ENCODE measurements at places on chromosomes 5 and 9.

DNA sequence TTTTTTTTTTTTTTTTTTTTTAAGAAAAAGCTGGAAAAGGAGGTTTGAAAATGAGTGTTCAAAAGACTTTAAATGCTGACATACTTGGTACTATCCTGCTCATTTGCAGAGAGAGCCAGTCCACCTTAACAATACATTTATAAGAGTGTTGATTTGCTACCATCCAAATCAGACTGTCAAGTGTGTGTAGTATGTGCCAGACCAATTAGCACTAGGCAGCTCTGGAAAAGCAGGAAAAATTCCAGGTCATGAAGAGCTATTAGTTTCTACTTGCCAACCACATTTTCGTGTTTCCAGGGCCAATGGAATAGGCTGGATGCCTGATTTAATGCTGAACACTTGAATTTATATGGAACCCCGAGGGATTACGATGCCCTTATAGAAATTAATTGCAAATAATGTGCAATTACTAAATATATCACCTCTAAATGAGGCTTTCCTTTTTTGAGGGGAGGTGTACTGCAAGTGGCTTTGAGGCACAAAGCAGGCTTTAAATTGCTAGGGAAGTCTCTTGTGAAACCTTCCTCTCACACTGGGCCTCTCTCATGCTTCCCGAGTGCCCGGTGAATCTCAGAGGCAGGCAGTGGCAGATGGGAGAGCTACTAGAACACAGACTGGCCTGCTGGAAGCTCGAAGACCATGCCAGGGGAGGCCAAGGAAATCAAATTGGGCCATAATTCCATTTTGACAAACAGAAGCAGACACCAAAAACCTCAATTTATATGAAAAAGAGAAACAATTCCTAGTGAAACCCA lies 178.7 kb downstream of the PPP2R2B start:
- DNase-seq, result no peak

DNA sequence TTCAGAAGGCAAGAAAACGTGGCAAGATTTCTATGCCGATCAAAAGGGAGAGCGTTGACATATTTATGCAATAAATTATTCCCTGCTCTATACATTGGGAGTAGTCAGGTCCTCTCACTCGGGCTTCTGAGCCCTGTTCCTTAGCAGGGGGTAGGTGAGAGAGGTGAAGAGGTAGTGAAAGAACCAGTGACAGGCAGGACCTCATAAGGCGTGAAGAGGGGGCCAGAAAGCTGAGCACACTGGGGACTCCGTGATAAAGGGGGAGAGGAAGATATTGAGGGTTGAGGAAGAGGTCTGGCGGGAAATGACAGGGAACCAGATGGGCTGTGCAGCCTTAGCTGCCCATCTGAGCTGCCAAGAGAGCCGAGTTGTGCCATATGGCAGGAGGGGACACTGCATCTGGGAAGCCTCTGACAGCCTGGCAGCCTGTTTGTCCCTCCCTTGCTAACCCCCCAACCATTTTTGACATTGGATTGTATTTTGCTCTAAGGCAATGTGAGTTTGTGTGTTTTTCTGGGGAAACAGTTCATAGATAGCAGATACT lies 782 bp upstream of the CDC20B start:
- DNase-seq, result no peak

DNA sequence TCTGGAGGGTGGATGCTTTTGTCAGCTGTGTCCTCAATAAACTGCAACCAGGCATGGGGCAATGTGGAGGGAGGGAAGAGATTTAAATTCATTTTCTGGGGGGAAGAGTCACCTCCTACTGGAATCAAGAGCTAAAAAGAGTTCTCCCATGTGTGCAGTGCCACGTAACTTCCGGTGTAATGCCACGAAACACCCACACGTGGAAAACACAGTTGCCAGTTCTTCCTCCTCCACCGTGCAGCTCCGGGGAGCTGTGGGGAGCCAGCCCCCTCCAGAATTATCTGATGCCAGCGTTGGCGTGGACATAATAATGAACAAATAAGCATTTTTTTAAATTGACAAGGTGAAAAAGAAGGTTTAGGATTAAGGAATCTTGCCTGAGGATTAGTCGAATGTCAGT lies 32.1 kb upstream of the MED10 start:
- DNase-seq, result no peak

DNA sequence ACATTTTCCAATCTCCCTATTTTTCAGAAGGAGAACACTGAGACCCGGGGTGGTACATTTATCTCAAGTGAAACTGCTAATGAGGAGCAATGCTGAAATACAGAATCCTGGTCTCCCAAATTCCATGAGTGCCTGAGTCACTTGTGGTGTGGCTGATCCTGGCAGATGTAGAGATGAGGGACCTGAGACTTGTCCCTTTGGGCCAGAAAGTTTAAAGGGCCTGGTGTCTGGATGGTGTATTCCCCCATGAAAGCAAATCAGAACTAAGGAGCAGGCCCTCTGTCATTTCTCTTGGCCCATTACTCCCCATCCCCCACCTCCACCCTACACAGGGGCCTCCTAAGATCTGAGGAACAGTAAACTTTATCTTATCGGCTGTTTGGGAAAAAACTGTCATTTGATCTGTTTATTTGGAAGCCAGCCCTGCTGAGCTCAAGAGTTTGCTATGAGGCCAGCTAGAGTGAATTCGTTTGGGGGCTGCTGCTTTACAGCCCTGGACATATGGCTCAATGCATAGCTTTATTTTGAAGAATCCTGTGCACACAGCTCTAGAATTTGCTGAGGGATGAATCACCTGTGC lies 140.3 kb downstream of the LHFPL2 start:
- no peak for DNase-seq

- no peak for DNase-seq
Observed at GRCh38 chr9:1647776-1648175, 367.4 kb upstream of the SMARCA2 start.

DNA sequence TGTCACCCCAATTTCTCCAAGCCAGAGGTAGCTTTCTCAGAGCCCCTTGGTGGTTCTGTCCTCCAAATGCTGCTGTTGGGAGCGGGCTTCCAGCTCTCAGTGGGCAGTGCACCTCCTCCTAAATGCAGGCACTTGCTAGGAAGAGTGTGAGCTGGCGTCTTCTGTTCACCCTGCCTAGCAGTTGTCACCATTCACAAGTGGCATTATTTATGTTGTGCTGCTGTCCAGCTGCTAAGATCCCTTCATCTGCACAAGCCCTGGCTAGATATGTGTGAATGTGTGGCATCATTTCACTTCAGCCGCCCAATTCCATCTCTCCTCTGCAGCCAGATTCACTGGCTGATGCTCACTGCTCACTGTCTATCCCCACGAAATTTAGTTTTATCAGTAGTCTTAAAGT lies 43.7 kb downstream of the SLC36A1 start:
- DNase-seq, result no peak

DNA sequence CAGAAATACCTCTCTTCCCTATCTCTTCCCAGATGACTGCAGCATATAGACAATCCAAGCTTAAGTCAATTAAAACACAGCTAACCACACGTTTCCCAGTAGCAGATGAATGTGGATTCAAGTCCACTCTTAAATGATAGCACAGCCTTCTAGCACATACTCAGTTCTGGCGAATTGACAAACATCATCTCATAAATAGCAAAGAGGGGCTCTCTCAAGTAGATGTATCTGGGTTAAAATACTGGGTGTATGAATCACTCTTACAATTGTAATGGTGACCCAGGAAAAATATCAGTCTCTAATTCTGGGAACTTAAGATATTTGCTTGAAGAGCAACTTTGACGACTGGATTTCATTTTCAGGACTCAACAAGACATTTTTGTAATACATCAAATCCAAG lies 67.0 kb upstream of the HAPLN1 start:
- no peak for DNase-seq

GRCh38 chr9:3200331-3200774 lies 325.4 kb downstream of the RFX3 start:
- no peak for DNase-seq

- no peak for DNase-seq
Observed at GRCh38 chr5:171945066-171945465, 61.4 kb downstream of the FBXW11 start.

DNA sequence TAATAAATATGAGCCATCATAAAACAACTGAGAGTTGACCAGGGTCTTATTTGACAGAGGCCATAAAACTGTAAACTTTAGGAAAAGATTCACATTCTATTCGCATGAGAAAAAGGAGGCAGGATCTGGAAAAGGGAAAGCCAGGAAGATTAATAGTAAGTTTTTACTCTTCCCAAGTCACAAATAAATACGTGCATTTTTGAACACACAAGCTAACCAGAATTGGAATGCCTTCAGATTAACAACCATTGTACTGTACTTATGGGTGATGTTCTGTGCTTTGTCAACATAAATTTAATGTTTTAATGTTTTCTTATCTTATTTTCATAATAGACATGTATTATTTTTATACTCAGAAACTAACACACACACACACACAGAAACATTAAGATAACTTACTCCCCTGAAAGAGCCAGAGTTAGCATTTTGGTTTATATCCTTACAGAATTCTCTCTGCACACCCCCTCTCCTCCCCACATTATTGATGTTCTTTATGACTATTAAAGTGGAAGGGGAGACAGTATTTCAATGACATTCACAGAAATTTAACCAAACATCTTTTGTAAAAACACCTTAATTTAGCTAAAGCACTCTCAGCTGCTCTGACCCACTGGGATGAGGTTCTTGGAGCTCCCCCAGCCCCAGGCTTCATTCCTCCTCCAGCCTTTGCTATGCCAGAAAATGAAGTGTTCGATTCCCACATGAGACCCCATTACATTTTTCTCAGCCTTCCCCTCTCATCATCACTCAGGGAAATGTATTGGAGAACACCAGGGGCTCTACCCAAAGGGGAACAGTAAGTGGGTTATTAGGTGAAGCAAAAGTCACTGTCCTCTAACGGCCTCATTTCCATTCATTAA lies 155.5 kb downstream of the ESM1 start:
- no peak for DNase-seq

DNA sequence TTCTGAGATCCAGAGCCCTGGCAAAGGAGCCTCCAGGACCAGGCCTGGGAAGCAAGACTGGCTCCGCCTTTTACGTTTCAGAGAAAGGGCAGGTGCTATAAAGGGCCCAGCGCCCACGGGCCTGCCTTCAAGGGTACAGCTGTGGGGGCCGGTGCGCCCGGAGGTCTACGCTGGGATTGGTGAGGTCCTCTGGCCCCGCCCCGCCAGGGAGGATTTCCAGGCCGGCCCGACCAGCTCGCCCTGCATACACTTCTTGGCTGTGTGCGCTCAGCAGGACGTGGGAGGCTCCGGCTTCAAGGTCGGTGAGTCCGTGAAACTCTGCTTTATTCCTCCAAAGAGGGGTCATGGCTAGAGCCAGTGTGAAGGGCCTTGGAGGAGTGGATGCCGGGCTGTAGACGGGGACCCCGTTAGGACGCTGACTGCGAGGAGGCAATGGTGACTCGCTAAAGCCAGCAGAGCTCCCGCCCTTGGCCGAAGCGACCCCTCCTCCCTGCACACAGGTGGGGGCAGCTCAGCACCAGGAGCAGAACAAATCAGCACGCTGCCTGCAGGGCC lies at the start of gene CKMT2:
TSS of gene CKMT2 (plus strand) at position 243 of the 555 bp plus-strand sequence. CDS start 17,811 bp downstream, outside the sequence.
- DNase-seq, result no peak

DNA sequence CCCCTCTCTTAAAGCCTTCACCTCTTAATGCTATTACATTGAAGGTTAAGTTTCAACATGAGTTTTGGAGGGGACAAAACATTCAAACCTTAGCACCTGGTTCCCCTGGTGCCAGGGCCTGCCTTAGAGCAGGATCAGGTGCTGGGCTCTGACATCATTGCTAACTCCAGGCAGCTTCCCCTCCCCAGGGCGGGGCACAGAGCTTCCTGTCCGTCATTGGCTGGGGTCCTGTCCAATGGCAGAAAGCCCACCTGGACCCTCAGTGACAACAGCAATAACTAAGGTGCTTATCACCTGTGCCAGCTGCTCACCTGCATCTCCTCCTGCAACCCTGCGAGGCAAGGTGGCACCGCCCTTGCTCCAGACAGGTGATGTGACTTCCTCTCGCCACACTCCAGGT lies 177.4 kb downstream of the NSG2 start:
- no peak for DNase-seq

DNA sequence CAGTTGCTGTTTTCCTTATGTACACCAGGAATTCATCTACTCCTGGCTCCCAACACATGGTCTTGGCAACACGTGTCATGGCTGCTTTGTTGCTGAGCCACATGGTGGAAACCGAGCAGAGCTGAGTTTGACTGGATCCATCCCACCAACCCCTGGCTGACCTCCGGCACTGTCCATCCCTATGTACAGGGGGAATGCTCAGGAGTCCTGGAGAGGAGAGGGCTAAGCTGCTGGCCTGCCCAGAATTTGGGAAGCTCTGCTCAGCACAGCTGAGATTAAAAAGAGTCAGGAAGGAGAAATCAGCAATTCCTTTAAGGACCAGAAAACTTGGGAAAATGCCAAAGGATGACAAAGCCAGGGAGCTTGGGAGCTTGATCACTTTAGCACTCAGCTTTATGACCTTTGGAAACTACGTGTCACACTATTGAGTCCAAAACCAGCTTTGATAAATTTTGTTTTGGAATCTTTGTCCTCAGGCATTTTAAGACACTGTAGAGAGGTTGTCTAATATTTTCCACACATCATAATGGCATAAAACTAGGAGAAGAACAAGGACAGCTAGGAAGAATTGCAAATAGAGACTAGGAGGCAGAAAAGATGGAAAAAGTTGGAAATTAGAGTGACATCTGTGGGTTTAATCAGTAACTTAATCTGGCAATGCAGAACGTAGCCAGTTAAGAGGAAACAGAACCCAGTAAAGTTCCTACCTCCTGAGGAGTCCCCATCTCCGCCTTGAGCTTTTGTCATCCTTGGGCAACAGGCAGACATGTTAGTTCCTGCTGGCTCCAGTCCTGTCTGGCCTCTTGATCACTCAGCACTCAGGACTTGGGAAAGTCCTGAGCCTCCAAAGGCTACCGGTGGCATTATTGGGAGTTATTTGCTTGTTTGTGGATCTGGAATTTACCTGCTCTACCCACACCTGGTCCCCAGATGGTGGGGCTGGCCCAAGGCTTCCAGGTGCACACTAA lies 62.5 kb upstream of the PLPP1 start:
- no peak for DNase-seq

DNA sequence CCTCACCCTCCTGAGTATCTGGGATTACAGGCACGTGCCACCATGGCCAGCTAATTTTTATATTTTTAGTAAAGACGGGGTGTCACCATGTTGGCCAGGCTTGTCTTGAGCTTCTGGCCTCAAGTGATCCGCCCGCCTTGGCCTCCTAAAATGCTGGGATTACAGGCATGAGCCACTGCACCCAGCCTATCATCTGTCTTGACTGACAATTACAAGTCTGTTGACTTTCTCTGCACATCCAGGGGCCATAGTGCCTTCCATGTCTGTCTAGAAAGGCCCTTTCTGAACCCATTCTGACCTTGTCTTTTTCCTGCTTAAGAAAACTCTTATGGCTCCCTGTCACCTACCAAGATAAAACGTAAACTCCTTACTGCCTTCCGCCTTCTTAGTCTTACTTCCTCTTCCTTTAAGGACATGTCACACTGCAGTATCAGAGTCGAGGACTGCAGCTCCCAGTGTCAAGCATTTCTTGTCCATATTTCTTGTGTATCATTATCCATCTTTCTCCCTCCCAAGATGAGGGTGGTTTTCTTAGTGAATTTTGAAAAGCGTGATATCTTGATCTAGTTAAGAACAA lies 49.9 kb upstream of the SHB start:
- DNase-seq, result no peak

- no peak for DNase-seq
Observed at GRCh38 chr5:891117-891836, 1.3 kb downstream of the BRD9 start.

GRCh38 chr9:107368696-107369095 lies 85.6 kb downstream of the RAD23B start:
- DNase-seq, result no peak

- DNase-seq, result no peak
Observed at GRCh38 chr5:68894673-68895072, 199.1 kb upstream of the SLC30A5 start.

- DNase-seq, result no peak
Observed at GRCh38 chr5:144139586-144139985, 30.9 kb downstream of the YIPF5 start.

- no peak for DNase-seq
Observed at GRCh38 chr9:136584401-136584932, 38.6 kb upstream of the NOTCH1 start.
